SK-N-SH (cell line): ENCODE measurements at places on chromosomes 1 and 21.

DNA sequence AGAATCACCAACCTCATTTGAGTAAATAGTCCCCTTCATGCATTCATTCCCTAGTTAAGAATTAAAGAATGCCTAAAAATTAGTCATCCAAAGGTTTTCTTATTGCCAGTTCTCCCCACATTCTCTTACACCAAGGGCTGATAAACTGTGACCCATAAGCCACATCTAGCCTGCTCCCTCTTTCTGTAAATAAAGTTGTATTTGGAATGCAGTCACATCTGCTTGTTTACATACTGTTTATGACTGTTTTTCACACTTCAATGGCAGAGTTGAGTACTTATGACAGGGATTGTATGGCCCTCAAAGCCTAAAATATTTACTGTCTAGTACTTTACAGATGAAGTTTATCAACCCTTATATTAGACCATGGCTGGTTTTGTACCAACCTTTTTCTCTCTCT, 16.1 kb upstream of the DYRK1A start:
- DNase-seq: no peak

- no peak for DNase-seq
Measured at GRCh38 chr1:187816646-187817045, 987.9 kb downstream of the PLA2G4A start.

DNA sequence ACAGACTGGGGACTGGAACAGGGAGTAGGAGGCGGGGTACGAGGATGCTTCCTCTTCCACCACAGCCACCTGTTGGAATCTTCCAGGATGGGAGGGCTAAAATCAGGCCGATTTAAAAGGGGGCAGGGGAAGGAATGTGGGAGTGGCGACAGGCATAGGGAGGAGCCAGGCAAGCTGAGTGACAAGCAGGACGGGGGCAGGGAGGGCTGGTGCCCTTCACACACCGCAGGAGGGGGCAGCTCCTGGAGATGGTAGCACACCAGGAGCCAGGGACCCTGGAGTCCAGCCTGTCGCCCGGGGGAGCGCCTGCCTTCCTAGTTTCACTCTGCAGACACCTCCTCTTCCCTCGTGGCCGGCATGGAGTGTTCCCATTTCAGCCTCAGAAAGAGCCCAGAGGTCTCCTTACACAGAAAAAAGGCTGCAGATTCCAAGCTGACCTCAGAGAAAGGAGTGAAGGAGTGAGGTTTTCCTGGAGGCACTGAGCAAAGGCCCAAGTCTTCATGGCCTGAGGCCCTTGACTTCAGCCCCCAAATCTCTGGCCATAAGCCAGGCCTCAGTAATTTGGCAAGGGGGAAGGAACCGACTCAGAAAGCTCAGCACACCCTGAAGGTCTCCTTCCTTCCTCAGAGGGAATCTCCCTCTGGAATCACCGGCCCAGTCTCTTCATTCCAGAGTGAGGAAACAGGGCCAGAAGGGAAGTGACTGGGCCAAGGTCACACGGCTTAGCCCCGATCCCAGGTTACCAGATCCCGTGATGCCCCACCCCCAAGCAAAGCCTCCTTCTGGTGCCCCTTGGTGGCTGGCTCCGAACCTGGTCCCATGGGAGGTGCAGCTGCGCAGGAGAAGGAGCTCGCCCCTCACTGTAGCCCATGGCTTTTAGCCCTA, 8.1 kb downstream of the BLACAT1 start:
- no peak for DNase-seq

DNA sequence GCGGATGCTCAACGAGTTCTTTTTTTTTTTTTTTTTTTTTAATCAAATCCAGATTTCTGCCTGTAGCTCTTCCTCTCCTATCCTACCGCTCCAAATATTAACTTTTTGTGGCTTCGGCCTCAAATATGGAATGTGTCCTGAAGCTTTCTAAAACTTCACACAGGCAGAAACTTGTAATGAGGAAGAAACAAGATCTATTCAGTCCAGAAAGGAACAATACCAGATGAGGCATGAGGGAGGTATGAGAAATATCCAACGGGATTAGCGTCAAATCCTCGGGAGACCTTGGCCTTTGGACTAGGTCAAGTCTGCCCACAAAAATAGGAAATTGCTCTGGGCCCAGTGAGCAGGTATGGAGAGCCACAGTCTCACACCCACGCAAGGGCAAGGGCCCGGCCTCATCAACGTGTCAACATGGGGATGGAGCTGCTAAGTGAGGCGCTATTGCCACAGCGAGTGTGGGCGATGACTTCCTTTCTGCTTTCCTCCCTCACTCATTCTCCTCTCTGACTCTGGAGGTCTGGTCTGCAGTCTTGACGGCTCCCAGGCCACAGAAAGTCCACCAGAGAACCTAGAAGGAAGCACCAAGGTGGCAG, 66.6 kb downstream of the BCAR3 start:
- DNase-seq: no peak

DNA sequence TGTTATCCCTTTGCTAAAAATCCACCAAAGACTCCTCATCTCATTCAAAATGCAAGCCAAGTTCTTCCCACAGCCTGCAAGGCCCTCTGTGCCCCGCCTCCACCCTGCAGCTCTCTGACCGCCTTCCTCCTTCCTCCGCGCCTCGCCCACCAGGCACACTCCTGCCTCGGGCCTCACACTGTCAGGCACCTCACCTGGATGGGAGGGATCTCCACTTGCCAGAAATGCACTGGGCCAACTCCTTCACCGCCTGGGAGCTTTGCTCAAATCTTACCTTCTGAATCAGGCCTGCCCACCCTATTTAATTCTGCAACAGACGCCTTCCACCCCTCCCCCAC, 26.2 kb downstream of the PGBD5 start:
- DNase-seq: no peak

GRCh38 chr1:2126331-2127186, 68.0 kb downstream of the FAAP20 start:
- no peak for DNase-seq

GRCh38 chr21:45854690-45855247, 126.8 kb upstream of the COL6A1 start:
- no peak for DNase-seq

- no peak for DNase-seq
Measured at GRCh38 chr1:231419738-231420298, 2.3 kb downstream of the EGLN1 start.

- DNase-seq: no peak
Measured at GRCh38 chr1:248857201-248857600, 1.7 kb downstream of the ZNF692 start.

DNA sequence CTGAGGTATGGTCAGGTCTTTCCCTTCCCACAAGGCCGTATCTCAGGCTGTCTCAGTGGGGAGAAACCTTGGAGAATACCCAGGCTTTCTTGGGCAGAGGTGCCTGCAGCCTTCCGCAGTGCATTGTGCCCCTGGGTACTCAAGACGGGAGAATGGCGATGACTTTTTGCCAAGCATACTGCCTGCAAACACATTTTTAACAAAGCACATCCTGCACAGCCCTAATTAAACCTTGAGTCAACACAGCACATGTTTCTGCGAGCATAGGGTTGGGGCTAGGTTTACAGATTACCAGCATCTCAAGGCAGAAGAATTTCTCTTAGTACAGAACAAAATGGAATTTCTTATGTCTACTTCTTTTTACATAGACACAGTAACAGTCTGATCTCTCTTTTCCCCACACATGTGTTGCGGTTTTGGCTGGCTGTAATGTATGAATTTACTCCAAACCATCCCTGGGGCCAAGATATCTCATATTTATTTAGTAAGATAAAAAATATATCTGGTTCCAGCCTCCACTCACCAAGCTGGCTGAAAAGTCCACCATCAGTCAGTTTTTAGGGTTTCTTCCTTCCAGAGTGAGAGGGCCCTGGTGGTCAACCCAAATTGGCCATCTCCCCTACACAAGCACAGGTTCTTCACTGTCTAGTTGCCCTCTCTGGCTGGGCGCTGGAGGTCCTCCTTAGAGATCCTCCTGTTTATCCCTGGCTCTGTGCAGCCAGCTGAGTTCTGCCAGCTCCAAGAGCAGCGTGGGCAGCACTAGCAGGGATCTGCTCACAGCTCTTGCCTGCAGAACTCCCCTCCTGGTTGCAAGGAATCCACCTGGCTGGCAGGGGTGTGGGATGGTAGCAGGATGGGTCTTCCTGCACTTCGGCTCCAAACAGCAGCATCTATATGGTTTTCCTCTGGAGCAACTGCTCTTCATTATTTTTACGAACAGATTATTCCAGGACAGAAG, 2.6 kb downstream of the FAAH start:
- DNase-seq: peak; percentile 22

- DNase-seq: peak; percentile 29
Measured at GRCh38 chr1:88608139-88608943, 75.7 kb upstream of the PKN2 start.

DNA sequence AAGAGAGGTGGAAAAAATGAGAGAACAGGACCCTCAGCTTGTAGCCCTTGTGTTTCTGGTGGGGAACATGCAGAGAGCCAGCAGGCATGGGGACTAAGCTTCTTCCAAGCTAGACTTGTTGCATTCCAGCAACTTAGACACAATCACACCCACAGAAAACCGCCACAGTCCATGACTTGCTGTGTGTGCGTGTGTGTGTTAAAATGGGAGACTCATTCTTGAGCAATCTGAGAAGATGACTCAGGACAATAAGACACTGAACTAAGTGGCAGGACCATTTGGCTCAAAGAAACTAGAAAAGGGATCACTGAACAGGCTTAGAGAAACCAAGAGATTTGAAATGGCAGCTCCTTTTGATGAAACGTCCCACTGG, 78.0 kb downstream of the HLX start:
- DNase-seq: no peak

DNA sequence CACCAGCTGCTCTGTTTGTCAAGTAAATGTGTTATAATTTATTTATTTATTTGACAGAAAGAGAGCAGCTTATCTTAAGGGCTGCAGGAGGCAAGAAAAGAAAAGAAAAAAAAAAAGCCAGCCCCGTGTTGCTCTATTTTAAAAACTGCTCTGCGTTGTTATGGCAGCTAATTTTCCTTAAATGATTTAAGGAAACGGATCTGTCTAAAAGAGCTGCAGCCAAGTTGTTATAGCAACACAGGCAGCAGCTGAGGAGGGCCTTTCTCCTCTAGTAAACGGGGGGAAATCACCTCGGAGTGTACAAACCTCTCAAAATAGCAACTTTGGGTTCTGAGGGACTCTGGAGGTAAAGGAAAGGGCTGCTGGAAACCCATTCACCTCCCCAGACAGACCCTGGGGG, 149.2 kb downstream of the BEND5 start:
- no peak for DNase-seq

DNA sequence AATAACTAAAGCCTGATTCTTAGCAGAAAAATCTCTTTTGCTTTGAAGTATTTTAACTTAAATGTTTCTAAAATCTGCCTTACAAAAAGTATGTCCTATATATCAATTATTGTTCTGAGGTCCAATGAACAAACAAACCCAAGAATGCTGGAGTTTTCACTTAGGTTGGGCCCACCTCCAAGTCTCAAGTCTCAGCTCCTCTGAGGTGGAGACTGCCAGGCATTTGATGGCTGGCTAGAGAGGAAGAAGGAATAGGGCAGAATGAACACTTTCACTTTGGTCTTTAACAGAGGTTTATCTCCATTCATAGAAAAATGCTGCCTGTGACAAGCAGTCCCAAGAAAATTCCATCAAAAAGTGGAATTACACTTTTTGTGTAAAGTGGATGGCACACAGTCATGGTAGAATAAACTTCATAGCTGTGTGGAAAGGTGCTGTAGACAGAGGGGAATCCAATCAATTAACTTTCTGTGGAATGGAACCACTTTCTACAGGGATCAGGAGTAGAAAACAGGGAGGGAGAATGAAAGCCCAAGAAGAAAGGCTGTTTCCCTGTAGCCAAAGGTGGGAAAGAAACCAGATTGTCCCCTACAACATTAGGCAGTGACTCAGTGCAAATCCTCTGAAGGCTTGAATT, 349.4 kb upstream of the RUNX1 start:
- DNase-seq: no peak
